Suppressor macrophage (primary cell): ENCODE measurements at places on chromosomes 5 and 9.

DNA sequence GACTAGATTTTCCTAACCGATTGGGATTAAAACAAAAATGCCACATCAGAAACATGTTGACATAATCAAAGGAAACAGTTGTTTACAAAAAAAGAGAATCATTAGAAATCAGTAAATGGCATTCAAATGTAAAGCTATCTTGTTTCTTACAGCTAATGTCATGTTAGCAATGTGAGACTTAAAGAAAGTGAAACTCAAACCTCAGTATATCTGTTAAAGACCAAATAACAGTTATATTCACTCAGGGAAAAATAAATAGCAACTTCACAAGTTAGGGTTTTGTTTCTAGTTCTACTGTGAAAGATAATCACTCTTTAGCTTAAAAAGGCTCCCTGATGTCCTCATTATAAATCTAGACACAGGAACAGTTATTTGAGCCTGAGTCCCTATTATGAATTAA, 189.3 kb upstream of the EFNA5 start:
- DNase-seq = no peak

DNA sequence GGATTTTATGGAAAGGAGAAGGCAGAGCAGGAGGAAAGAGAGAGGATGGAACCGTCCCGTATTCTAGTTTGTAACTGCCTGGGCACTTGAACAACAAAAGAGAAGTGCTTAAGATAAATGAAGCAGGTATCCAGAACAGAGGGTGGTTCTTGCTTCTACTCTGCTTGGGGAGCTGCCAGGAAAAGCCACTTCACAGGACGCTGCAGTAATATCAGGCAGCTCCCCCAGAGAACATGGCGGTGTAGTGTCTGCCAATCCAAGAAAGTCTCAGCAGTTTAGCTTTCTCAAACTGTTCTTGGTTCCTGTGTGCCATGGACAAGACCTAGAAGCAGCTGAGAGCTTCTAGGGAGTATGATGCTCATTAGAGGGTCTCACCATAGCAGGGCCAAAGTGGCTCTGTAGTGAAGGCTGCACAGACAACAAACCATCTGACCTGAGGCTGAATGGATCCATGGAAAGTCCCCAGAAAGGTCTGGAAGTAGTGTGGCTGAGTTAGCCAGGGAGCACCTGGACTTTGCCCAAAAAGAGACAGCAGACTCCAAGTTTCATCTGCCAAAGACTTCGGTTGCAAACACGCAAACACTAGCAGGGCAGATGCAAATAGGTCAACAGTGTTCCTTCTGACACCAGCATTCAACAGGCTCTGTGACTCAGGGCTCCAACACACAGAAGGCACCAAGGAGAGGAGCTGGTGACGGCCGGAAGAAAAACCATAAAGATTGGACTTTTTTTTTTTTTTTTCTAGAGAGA, 72.2 kb upstream of the TNFSF8 start:
- no peak for DNase-seq

DNA sequence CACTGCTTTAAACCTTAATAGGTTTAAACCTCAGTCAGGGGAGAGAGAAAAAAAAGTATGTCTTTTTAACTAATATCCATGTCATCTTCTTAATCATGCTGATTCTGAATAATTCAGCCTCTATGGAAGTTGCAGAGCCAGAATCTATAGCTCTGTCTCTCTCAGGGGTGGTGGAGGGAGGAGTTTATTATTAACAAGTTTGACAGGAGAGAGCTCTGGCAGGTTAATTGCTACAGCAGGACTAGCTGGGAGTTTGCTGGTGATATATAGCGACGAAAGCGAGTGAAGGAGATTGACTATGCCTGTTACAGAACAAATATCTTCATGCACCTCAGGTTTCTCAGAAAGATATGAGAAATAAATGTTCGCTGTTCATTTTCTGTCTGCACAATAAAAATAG, 586.4 kb downstream of the TLE4 start:
- DNase-seq = no peak

DNA sequence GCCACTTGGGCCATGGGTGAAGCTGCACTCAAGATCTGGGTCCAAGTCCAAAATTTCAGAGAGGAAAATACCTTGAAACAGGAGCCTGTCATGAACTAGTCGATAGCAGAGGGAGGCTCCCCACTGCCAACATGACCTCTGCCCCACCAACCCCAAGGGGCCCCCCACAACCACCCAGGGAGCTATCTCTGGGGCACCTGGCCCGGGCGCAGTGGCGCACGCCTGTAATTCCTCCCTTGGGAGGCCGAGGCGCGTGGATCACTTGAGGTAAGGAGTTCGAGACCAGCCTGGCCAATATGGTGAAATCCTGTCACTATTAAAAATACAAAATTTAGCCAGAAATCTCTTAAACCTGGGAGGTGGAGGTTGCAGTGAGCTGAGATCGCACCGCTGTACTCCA, 20.1 kb upstream of the HMCN2 start:
- no peak for DNase-seq

DNA sequence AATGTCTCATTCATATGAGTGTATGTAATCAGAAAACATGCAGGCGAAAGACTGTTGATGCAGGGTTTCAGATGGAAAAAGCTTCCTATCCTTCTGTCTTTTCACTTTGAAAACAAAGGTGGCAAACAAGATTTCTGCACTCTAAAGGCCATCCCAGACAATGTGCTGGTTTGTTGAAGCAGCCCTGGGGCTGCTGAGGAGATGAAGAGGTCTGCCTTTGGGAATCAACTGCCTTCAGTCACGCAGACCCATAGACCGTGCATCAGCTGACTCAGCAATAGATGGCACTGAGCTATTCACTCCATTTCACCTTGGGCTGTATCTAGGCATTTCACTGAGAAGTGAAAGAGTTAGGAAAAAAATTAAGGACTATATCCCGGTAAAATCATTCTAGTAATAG, 60.5 kb upstream of the C5orf46 start:
- no peak for DNase-seq

- no peak for DNase-seq
Measured at GRCh38 chr5:96829297-96829696, 21.6 kb upstream of the ERAP1 start.

- DNase-seq = peak; percentile 71
Measured at GRCh38 chr9:90795871-90796317, 5.7 kb upstream of the SYK start.

GRCh38 chr5:5025774-5026408, 114.2 kb upstream of the ADAMTS16 start:
- no peak for DNase-seq

GRCh38 chr9:108056805-108057386, 567.3 kb upstream of the KLF4 start:
- no peak for DNase-seq

DNA sequence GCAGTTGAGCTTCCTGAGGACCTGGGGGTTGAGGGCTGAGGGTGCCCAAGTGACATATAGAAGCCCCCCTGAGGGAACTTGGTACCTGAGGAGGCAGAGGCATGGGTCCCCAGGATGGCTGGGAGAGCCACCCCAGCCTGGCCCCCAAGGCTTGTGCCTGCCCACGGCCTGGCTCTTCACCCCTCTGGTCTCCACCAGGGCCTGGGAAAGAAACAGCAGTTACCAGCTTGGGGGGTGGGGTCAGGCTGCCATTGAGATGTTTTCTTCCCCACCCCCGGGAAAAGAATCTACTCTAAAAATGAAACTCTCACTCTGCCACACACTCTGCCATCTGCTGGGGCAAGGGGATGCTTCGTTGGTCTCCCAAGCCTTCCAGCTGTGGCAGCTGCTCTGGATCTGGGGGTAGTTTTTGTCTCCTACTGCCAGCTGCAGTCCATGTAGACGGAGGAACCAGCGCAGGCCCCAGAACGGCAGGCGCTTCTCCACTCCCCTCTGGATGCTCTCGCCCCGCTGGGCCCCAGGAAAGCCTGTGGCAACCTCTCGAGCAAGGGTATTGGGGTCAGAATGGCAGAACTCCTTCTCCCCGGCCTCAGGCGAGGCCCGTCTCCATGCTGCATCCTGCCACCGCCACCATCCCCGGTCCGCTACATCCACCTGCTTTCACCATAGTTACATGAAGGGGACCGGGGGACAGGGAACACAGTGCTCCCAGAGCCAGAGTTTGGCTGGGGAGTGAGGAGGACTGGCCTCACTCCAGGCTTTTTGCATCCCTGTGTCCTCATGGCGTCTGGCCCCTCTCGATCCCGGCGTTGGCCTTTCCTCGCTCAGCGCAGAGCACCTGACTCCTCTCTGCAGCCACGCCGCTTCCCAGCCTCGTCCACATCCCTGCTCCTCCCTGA, 123.5 kb downstream of the DAB2IP start:
- DNase-seq = no peak

DNA sequence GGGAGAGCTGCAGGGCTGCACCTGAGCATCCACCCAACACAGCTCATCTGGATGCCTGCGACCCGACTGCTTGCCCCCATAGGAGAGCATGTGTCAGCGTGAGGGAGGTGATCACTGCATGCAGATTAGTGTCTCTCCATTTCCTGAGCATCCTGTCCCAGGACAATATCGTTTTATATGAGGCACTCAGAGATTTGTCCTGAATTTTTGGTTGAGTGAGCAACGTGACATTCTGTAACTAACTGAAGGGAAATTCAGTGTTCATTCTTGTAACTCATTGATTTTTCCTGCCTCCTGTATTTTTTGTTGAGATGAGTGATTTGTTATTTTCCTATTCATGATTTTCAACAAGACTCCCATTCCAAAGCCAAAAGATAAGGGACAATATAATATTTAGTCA, 20.7 kb upstream of the ANKRD34B start:
- DNase-seq = no peak

- DNase-seq = no peak
Measured at GRCh38 chr5:1052641-1053390, 44.2 kb downstream of the NKD2 start.

- peak; percentile 2 for DNase-seq
Measured at GRCh38 chr9:101235105-101235866, 149.5 kb downstream of the BAAT start.

- no peak for DNase-seq
Measured at GRCh38 chr9:10071579-10071978, 541.2 kb downstream of the PTPRD start.

DNA sequence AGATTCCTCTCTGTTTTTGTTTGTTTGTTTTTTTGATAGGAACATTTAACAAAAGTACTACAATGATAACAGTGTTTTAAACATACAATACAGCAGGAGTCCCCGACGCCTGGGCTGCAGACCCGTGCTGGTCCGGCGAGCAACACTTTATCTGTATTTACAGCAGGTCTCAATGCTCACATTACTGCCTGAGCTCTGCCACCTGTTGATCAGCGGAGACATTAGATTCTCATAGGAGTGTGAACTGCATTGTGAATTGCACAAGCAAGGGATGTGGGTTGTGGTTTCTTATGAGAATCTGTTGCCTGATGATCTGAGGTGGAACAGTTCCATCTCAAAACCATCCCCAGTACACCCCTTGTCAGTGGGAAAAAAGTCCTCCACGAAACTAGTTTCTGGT, 1068.5 kb upstream of the CDH10 start:
- DNase-seq = no peak

DNA sequence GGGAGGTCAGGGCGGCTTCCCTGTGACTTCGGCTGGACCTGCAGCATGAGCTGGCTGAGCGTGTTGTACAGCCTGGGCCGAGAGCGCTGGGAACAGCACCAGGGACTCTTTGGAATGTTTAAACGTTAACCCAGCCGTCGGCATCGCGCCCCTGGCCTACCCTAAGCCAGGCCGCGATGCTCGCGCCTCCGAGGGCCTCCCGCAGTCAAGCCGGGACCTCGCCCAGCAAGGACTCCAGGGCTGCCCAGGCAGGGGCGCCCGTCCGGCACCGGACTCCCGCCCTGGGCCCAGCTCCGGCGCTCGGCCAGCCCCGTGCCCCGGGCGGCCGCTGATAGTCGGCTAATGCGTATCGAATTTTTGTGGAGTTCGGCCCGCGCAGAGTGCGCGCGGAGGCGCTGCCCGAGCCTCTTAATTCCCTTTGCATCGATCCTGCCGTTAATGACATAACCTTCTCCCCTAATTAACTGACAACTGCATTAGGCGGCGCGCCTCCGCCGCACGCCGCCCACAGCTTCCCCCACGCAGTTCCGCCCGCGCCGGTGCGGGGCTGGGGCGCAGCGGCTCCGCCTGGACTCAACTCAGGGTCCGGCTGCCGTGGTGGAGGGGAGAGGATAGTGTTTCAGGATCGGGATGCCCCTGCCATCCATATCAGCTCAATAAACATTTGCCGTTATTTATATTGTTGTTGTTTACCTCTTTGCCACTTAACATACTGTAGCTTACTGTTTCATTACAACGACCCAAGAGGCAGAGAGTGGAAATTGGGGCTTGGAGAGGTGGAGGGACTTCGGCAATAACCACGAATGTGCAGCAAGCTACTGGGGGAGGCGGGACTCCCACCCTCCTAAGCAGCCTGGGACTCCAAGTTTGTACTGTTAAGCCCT, 28.8 kb upstream of the CDC23 start:
- DNase-seq = no peak

DNA sequence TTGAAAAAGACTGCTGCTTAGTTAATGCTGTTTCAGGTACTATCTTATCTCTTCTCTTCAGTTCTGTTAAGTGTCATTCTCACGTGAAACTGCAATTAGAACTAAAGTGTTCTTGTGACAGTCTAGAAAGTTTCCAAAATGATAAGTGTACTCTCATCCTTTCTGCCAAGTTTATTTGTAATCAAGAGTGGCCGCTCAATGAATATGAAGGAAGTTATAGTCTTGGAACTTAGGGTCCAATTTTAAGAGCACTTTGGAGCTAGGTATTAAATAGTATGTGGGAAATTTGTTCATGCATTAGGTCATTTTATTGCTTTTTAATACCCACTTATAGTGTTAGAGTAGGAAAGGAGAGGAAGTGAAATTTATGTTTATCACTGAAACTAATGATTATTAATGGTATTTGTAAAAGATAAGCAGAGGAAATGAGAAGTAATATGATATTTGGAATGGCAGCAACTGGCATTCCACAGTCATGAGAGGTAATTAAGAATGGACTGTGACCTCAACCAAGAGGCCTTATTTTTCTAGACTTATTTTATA, 20.4 kb downstream of the XRCC4 start:
- no peak for DNase-seq

- DNase-seq = no peak
Measured at GRCh38 chr9:106726070-106726815, 136.7 kb upstream of the ZNF462 start.

GRCh38 chr5:14277385-14278320, 134.5 kb downstream of the TRIO start:
- DNase-seq = no peak

DNA sequence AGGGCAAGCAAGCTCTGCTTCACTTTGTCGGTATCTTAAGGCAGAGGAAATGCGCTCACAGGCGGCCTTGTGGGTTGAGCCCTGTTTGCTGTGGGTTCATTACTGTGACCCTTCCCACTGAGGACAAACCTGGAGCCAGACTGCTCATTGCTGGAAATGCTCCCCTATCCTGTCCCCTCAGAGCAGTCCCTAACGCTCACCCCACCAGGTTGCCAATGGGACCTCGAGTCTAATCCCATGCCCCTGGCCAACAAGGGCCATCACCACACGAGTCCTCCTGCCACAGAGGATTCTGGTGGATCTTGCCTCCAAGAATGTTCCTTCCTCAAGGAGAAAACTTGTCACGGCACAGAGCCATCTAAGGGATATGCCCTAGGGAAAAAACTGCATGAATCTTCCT, 14.6 kb downstream of the IPPK start:
- no peak for DNase-seq

- DNase-seq = peak; percentile 41
Measured at GRCh38 chr5:96197347-96197746, 235.7 kb upstream of the ELL2 start.

- DNase-seq = no peak
Measured at GRCh38 chr9:129465834-129466535, 154.9 kb downstream of the C9orf50 start.

GRCh38 chr5:158722940-158723339, 376.8 kb downstream of the EBF1 start:
- no peak for DNase-seq
